GM23248 (cell line): ENCODE measurements at places on chromosomes 6 and 20. TPM values are rescaled to one million over a fixed set of nuclear protein-coding genes. Genes with fewer than 3 reads are reported as not detected.

Gene PGC
- not detected in 2 replicates for total RNA-seq

Gene CDH26
- not detected in 2 replicates for total RNA-seq

Gene PLN
- not detected in 2 replicates for total RNA-seq

Gene TMEM170B
- 0.54 and 0.63 TPM in 2 replicates for total RNA-seq

Gene BPI
- not detected in 2 replicates for total RNA-seq

Gene RPL7L1
- 112 and 133 TPM in 2 replicates for total RNA-seq

Gene HLA-A
- 546 and 634 TPM in 2 replicates for total RNA-seq

Gene PAK5
- total RNA-seq = not detected in 2 replicates

Gene RANBP9
- total RNA-seq = 28.3 and 29.8 TPM in 2 replicates

Gene KIAA1755
- total RNA-seq = 2.8 and 5.1 TPM in 2 replicates

Gene PACRG
- 0.13 TPM in 1 of 2 replicates, not detected in the other for total RNA-seq

Gene MCCD1
- total RNA-seq = not detected in 2 replicates

Gene SLC22A2
- total RNA-seq = not detected in 2 replicates

Gene AP5S1
- total RNA-seq = 24.8 and 25.0 TPM in 2 replicates

Gene OOEP
- total RNA-seq = not detected in 2 replicates

Gene PRSS35
- not detected in 2 replicates for total RNA-seq

Gene UBD
- total RNA-seq = not detected in 2 replicates

Gene MYT1
- not detected in 2 replicates for total RNA-seq

Gene KIFC1
- 14.4 and 14.5 TPM in 2 replicates for total RNA-seq

Gene FILIP1
- under 0.01 and 0.13 TPM in 2 replicates for total RNA-seq

Gene TGM3
- total RNA-seq = 0.11 TPM in 1 of 2 replicates, not detected in the other

Gene CRISP2
- total RNA-seq = not detected in 2 replicates

Gene ZSWIM3
- total RNA-seq = 4.3 and 5.3 TPM in 2 replicates

Gene MYL9
- total RNA-seq = 134 and 172 TPM in 2 replicates

Gene FRS3
- 3.0 and 3.4 TPM in 2 replicates for total RNA-seq

Gene SIRPA
- 73.5 and 93.3 TPM in 2 replicates for total RNA-seq

Gene PPIL4
- 32.2 and 43.5 TPM in 2 replicates for total RNA-seq

Gene TSBP1
- not detected in 2 replicates for total RNA-seq

Gene PRPF6
- total RNA-seq = 39.0 and 47.1 TPM in 2 replicates

Gene CPXM1
- total RNA-seq = not detected in 2 replicates
